ENCODE measurements at places on chromosomes 2 and 18.

GRCh38 chr2:107731435-107731834, 95.3 kb upstream of the RGPD4 start:
- no peak for DNase-seq

GRCh38 chr2:108587621-108588020, 53.4 kb downstream of the LIMS1 start:
- DNase-seq = no peak

GRCh38 chr2:228227466-228227865, 46.0 kb upstream of the SPHKAP start:
- DNase-seq = no peak

- DNase-seq = no peak
These were observed 1.9 kb upstream of the ABHD3 start for GRCh38 chr18:21706386-21706865.

DNA sequence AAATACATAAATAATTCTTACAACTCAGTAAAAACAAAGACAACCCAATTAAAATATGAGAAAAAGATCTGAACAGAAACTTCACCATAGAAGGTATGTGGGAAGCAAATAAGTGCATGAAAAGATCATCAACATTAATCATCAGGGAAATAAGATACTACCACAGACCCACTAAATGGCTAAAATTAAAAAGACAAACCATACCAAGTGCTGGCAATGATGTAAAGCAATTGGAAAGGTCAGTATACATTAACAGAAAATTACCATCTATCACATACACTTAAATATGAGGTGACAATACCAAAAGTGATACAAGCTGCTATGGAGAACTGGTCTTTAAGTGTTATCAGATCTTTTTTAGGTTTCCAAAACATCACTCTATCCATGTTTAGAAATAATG, 44.7 kb downstream of the TTR start:
- no peak for DNase-seq

GRCh38 chr2:215397632-215398341, 38.1 kb downstream of the FN1 start:
- DNase-seq = no peak

- DNase-seq = no peak
These were observed 926.2 kb downstream of the TSN start for GRCh38 chr2:122681626-122682025.

DNA sequence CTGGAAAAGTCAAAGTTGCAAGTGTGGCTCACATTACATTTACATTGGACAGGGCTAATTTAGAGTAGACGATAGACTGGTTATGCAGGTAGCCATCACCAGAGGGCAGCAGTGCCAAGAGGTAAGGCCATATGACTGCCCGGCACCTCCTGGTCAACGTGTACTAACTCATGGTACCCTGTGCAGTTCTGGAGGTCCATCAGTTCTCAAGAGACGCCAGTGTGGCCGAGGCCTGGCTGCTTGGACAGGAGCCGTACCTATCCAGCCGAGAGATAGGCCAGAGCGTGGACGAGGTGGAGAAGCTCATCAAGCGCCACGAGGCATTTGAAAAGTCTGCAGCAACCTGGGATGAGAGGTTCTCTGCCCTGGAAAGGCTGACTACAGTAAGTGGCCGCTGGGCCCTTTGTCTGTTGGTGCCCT, 65.8 kb upstream of the EML6 start:
- peak; percentile 70 for DNase-seq

DNA sequence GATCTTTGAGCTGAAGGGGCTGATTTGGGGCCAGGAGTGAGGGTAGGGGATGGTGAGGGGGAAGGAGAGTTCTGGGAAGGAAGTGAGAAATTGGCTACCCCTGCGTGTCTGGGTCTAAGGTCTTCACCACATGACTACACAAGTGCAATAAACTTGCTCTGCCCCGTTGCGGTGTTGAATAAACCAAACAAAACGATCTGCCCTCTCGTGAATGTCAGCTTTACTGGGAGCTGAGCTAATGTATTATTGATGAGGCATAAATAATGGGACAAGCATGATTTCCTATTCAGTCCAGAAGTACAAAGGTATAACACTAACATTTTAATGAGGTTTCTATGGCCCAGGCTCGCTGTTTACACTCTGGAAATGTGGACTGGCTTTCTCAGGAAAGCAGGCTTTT, 8.0 kb upstream of the CFAP221 start:
- no peak for DNase-seq

DNA sequence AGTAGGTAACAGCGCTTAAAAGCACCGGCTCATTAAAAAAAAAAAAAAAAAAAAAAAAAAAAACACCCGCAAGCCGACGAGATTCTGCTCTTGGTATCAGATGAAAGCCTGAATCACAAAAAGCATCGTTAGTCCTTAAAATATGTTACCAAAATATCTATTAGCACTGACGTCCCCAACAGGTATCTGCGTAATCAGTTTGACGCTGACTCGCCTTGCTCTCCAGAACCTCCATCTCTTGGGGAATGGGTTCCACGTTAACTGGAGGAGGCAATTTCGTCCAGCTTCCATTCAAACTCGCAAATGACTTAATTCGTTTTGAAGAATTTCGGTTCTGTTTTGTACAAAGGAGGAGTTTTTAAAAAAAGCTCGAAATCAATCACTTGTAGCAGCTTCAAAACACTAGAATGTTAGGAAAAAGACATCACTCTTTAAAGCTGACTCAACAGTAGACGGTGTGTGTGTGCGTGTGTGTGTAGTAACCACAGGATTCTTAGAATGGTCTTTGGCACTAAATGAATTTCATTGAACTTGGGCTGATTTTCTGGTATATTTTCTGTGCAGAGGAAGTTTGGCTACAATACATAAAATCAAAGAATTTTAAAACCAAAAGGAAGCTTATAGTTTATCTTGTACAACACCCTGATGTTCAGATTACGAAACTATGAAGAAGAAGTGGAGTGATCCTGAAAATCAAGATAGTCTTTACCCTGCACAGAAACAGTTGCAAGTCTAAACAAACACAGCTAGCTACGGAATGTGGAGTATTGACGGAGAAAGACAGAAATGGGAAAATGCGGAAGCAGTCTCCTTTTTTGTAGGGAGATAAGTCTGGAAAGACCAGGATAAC, 1.1 kb upstream of the PGAP1 start:
- peak; percentile 76 for DNase-seq

DNA sequence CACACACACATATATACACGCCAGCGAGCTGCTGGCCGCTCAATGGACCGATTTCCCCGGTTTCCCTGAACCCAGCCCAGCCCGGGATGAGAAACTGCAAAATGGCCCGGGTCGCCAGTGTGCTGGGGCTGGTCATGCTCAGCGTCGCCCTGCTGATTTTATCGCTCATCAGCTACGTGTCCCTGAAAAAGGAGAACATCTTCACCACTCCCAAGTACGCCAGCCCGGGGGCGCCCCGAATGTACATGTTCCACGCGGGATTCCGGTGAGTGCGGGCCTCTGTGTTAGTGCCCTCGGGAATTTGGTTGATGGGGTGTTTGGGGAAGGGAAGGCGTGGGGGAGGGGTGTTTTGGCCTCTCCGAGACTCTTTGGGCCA, 392 bp downstream of the ST8SIA3 start:
- DNase-seq = peak; percentile 70

DNA sequence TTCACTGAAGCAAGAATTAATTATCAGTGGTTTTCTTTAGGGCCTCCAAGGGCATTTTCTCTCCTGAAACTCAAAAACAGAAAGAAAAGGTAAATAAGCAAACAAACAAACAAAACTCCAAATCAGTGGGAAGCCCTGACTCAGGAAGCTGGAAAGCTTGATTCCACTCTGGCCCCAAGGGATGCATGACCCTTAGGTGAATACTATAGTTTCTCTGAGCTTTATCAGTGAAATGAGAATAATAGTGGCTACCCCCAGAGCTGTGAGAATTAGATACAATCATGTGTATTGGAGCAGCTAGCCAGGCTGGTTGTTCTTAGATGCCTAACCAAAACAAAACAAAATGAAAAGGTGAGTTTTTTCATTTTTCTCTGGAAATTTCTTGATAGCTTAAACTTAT, 585.1 kb downstream of the CNTNAP5 start:
- DNase-seq = no peak

DNA sequence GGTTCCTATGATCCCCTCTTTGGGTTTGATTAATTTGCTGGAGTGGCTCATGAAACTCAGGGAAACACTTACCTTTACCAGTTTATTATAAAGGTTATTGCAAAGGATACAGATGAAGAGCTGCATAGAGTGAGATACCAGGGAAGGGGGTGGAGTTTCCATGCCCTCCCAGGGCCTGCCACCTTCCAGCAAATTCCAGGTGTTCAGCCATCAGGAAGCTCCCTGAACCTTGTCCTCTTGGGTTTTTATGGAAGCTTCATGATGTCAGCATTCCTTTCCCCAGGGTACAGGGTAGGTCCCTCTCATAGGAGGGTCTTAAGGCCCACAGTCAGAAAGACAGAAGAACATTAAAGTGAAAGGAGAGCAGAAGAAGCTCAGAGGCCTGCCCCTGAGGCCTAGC, 123.9 kb upstream of the DCC start:
- no peak for DNase-seq

- DNase-seq = peak; percentile 81
These were observed 397.8 kb downstream of the METTL4 start for GRCh38 chr18:2173486-2173885.

- no peak for DNase-seq
These were observed 68.3 kb upstream of the PPM1B start for GRCh38 chr2:44100351-44100750.

DNA sequence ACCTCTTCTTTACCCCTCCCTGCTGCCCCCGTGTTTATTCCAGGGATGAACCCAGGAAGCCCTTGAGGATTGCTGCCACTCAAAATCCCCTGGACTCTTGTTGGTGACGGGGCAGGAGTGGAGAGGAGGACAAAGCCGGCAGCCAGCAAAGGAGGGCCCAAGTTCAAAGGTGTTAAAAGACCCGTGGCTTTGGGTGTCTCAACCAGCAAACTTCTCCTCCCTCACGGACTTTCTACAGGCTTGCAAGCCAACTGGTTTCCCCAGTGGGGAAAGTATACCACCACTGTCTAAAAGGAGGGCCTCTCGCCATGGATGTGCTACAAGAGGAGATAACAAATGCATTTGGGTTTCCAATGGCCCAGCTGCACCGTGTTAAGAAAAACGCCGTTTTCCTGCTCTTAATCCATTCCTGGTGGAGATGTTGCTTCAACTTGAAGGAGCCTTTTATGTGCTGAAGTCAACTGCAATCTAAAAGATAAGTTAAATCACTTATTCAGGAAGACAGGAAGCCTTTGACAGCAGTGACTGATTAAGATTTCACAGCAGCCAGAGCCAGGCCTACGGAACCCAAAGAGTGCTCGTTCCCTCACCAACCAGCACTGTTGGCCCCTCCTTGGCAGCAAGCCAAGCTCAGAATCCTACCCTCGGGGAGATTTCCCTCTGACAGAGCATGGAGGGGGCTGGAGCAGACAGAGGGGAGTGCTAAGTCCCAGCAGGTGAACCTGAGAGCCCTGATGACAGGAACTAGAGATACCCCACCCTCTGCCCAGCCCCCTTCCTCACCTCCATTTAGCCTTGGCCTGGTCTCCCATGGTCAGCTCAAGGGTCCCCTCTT, 57.8 kb downstream of the ZBTB7C start:
- DNase-seq = no peak

GRCh38 chr2:219125225-219125885, 35.3 kb downstream of the NHEJ1 start:
- DNase-seq = no peak

DNA sequence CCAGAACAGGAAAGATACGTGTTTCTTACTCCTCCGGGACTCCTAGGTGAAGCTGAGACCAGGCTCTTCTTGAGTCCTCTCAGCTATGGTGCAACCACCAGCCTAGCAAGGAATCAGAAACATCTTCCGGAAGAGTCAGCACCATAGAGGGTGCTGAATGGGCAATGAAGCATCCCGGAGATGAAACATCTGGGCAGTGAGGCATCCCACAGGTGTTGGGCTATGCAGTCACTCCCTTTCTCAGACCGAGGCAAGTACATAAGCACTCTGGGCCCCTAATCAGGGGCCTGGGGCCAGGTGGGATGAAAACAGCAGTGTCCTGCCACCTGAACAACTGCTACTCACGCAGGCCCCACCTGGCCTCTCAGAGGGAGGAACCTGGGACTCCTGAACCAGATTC, 1.4 kb upstream of the CAPN10 start:
- DNase-seq = no peak

GRCh38 chr18:24869285-24869684, 408.8 kb downstream of the HRH4 start:
- DNase-seq = no peak

GRCh38 chr2:241876528-241877196, 7.1 kb downstream of the RTP5 start:
- no peak for DNase-seq

- no peak for DNase-seq
These were observed 891.6 kb upstream of the ZEB2 start for GRCh38 chr2:145411493-145411892.

DNA sequence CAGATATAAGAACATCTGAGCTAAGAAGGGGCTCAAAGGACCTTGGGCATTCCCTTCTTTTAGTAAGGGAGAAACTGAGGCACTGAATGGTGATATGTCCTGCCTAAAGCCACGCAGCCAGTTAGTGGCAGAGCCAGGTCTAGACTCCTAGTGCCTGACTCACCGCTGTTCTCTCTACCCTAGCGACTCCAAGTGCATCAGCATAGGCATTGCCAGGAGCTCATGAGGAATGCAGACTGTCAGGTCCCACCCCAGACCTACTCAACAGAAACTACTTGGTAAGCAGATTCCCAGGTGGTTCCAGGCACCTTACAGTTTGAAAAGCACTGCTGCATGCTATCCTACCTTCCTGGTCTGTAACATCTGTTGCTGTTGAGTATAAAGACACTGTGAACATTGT, 158.9 kb downstream of the MSH2 start:
- no peak for DNase-seq

GRCh38 chr18:57737400-57738060, 65.6 kb downstream of the ATP8B1 start:
- DNase-seq = no peak

- DNase-seq = no peak
These were observed 521.9 kb downstream of the EPHA4 start for GRCh38 chr2:221050020-221050795.

Data from eye (tissue), 1 donor.